CD4-positive, alpha-beta T cell treated with Interleukin-4 for 1 hour (primary cell): ENCODE measurements at places on chromosomes 12 and 14.

- DNase-seq = no peak
Observed at GRCh38 chr12:14681625-14682024, 14.8 kb downstream of the GUCY2C start.

- no peak for DNase-seq
Observed at GRCh38 chr14:88297306-88297705, 25.8 kb downstream of the KCNK10 start.

- DNase-seq = no peak
Observed at GRCh38 chr12:108807476-108807875, 49.9 kb downstream of the SSH1 start.

DNA sequence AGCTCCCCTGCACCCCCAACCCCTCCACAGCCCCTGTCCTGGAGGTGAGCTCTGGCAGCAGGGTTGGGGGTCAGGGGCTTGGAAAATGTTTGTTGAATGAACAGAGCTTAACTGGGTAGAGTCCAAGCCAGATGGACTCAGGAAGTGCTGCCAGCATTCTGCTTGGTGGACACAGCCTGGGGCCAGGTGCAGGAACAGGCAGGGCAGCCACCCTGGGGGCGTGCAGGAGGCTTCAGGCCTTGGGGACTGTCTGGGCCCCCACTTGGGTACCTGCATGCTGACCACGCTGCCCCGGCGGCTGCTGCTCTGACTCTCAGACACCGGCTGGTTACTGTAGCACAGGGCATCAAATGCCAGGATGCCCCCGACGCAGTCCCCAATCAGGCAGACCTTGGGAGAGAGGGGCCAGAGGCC, 15.7 kb downstream of the ARL6IP4 start:
- no peak for DNase-seq

DNA sequence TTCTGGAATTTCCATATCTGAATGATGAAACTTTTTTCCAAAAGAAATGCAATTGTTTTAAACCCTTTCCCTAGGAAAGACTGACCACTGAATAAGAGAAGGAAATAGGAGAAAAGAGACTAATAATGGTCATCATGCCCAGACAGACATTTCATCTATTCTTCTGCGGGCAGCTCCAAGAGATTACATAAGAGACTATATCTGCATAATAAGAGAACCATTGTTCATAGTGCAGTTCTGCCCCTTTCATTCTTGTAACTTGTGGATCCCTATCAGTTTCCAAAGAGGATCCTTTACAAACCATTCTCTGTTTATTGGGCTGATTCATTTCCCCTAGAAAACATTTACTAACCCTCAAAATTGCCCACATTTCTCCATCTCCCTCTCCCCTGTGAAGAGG, 197.8 kb downstream of the FSCB start:
- no peak for DNase-seq

DNA sequence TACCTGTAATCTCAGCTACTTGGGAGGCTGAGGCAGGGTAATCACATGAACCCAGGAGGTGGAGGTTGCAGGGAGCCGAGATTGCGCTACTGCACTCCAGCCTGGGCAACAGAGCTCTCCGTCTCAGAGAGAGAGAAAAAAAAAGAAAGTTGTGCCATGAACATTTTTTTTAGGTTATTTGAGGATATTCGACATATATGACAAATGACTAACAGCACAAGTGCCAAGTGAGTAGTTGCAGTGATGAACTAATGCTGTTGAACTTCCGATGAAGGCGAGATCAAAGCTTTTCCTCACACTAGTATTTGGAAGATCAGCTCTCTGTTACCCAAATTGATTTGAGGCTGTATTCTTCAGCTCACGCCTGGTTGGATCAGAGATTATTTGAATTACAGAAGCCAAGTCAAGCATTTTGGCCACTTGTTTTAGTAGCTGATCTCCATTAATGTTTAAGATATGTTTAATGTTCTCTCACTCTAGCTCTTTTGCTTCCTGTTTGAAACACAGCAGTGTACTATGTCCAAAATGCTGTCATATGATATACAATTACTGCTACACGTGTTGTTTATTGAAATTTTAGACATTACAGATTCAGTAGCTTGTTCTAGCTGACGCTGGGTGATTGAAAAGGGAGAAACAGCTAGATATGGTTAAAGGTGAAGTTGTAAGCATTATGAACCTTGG, 43.4 kb downstream of the WDR20 start:
- DNase-seq = no peak

- DNase-seq = peak; percentile 45
Observed at GRCh38 chr12:54082397-54082892, 28.8 kb downstream of the HOXC4 start.

- DNase-seq = no peak
Observed at GRCh38 chr14:24838945-24839616, 205.1 kb upstream of the GZMB start.

DNA sequence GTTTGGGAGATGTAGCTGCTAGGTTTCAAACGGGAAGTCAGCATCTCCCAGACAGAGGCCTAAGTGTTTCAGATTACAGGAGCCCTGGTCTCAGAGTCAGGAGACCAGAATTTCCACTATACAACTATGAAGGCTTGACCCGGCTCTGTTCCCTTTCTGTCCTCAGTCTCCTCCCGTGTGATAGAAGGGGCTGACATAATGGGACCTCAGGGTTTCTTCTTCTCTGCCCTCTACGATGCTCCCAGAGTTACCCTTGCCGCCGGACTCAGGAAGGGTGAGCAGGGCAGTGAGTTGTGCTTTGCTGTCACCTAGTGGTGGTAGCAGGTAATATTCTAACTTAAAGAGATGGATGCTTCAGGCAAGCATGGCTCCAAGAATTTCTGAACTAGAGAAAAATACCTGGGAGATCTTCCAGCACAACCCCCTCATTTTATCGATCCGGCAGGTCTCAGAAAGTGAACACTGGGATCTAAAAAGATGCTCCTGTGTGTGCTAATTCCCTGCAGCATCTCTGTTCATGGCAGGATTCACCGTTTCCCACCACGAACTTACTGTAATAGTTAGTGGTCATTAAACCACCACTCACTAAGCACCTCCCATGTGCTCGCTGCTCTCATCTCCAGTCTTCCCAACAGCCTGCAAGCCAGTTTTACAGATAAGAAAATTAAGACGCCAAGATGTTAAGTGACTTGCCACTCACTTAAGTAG, 84.4 kb downstream of the VWF start:
- peak; percentile 51 for DNase-seq

GRCh38 chr12:51862947-51863346, 14.4 kb upstream of the FIGNL2 start:
- no peak for DNase-seq

DNA sequence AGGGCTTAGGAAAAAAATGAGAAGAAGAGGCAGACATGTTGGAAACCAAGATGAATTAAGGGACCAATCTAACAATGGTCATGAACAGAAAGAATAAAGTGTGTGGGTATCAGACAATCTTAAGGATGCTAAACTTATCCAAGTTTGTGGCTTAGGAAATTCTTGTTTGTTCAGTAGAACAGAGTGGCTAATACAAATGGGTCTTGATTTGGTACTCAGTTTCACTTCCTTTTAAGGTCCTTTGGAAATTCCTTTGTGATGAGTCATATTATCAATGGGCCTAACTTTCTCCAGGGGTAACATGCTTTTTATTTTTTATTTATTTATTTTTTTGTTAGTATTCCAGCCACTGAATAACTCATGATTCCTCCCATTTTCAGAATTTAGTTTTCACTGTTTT, 1154.7 kb upstream of the FLRT2 start:
- DNase-seq = no peak

DNA sequence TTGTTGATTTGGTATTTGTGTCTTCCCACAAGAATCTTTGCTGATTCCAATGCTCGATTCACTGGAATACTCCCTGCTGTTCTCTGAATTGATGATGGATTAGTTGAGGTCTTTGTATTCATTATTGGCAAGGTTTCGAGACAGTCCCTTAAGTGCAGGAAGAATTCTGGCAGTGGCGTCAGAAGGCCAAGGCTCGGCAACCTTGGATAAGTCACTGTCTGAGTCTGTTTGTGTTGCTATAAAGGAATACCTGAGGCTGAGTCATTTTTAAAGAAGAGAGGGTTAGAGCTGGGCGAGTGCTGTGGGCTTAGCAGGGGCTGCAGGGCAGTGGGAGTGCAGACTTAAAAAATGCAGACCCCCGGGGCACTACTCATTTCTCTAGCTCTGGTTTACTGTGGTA, 56.9 kb downstream of the CHST11 start:
- DNase-seq = no peak
